ENCODE measurements at places on chromosomes 3 and 15.

DNA sequence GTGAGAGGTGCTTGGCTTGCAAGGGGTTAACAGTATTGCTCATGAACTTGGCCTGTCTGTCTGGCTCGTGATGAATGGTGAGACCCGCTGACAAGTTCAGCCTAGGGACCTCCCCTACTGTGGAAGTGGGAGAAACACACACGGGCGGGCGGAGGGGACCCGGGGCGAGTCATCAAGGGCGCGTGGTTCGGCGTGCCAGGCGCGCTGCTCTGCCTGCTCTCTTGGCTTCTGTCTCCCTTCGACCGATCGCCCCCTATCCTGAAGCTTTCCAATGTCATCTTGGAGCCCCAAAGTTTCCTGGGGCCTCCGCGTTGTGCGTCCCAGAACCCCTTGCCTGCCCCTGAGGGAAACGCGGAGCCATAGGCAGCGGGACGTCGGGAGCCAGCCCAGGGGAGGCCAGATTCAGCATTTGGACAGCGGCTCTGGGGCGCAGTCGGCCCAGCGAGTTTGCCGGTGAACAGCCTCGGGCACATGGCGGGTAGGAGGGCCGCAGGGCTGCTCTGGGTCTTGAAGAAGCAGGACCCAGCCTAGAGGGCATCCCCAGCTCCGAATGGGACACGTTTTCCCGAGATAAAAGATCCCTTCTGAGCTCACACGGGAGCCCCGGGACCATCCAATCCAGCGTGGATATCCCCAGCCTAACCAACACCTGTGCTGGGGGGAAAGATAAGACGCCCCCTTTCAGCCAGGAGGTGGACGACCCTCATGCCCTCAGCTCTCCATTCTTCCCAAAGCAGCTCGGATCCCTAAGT, 27.0 kb upstream of the POLG start:
- DNase-seq = no peak

GRCh38 chr3:133040696-133041523, 2.7 kb downstream of the TMEM108 start:
- DNase-seq = no peak

- no peak for DNase-seq
Observed at GRCh38 chr15:95958382-95958781, 372.1 kb upstream of the NR2F2 start.

DNA sequence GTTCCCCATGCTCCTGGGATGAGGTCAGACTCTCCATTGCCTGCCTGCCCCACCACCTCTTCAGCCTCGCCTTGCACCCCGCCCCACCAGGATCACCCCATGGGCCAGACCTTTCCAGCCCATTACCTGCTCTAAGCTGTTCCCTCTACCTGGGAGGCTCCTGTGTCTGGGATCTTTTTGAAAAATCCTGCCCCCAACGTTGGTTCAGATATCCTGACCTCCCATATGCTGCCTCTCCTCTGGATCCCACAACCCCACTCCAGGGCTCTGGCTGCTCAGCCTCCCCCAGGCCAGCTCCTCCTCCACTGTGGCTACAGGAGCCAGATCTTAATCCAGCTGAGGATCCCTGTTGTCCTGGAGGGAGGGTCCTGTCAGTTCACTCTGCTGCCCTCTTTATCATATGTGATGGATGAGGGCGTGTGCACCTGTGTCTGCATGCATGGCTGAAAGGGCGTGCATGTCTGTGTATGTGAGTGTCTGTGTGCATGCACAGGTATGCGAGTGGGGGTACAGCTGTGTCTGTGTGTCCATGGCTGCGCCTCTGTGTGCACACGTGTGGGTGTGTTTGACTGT, 21.7 kb upstream of the ALAS1 start:
- DNase-seq = no peak

DNA sequence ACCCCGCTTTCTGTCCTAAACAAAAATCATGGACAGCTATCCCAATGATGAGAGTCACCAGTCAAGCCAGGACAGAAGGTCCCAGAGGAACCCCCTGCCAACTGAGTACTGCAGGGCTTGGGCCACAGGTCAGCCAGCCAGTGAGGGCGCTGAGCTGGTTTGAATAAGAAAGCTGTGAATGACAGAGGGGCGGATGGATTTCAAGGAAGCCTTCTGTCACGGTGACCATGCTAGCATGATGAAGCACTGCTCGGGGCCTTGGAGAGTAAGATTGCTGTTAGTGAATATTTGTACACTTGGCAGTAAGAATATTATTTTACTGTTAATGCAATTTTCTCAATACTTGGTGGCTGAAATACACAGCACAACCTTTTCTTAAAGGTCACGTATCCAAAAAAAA, 734.0 kb upstream of the NR2F2 start:
- DNase-seq = no peak

DNA sequence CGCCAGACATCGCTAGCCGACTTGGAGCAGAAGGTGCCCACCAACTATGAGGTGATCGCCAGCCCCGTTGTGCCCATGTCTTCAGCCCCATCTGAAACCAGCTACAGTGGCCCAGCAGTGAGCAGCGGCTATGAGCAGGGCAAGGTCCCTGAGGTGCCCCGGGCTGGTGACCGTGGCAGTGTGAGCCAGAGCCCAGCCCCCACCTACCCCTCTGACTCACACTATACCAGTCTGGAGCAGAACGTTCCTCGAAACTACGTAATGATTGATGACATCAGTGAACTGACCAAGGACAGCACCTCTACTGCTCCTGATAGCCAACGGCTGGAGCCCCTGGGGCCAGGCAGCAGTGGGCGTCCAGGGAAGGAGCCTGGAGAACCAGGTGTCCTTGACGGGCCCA, 12.9 kb upstream of the APEH start:
- no peak for DNase-seq

DNA sequence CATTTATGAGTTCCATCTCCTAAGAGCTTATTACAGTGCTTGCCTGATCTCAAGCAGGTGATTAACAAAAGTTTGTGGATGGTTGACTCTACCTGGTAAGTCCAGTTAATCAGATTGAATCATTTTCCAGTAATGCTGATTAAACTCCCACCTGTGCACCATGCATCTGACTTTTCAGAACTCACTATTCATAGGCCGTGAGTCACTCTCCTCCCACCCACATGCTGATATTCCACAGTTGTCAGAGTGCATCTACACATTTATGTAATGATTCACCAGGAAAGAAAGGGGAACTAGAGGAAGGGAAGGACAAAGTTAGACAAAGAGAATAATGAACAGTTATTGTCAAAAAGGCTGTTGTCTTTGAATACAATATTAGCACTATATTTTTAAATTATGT, 106.2 kb upstream of the UBE3A start:
- no peak for DNase-seq

DNA sequence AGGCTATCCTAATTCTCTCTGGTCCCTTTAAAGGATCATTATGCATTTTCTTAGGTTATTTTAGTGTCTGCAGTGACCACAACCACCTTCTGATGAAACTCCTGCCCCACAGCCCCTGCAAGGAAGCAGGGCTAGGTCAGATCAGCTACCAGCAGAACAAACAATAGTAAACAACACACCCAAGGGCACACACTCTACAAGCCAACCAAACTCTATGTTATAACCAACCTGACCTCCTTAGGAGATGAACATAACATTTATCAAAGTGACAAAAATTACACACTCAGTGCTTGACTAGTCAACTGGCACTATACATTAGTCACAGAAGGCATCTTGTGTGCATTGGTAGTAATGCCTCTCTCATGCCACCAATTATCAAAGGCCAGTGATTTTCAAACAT, 17.3 kb downstream of the DENND6A start:
- no peak for DNase-seq

GRCh38 chr3:138460536-138461205, 26.3 kb downstream of the ESYT3 start:
- no peak for DNase-seq

- no peak for DNase-seq
Observed at GRCh38 chr15:81385721-81386076, 11.7 kb upstream of the TMC3 start.

GRCh38 chr3:119257654-119258410, 17.2 kb upstream of the B4GALT4 start:
- no peak for DNase-seq

GRCh38 chr3:81087607-81088006, 673.8 kb downstream of the GBE1 start:
- no peak for DNase-seq

GRCh38 chr3:65039754-65040210, 352.0 kb upstream of the ADAMTS9 start:
- no peak for DNase-seq

DNA sequence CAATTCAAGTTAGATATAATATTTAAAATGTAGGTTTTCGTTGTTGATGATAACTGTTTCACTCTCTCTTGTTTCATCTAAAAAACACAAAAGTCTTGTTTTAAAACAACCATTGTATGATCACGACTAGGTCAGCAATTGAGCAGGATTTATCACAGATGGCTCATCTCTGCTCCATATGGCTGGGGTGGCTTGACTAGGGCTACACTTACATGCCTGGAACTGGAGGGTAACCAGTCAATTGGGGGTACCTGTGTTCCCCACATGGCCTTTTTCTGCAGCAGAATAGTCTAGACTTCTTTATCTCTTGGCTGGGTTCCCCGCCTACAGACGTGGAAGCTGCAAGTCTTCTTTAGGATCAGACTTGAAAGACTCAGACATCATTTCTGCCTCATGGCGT, 103.9 kb downstream of the ARPP21 start:
- DNase-seq = no peak

GRCh38 chr3:184524981-184525336, 36.6 kb upstream of the EPHB3 start:
- DNase-seq = no peak
